Iris pigment epithelial cell (primary cell): ENCODE measurements at places on chromosomes 16 and 17.

DNA sequence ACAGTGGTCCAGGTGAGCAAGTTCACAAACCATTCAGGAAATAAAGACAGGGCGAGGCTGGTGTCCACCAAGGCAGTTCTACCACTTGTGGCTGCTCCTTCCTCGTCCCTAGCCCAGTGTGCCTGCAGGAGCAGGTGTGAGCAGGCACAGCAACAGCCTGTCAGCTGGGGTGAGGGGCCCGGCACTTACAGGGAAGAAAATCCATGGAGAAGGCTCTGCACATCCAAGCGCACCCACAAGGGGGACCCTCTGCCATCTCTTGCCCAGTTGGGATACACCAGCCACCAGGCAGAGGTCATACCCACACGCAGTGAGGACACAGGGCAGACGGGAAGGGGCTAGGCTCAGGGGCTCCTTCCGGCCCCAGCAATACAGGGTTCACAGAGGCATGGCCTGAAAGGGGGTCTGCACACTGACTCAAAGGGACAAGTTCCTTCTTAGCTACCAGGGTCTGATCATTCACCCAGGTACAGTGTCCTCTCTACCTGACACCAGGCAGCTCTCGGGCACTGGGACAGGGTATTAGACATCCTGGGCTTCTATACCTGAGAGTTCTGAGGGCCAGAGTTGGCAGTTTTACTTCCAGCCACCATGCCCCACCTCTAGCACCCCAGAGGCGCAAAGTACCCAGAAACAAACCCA, 27.0 kb downstream of the CDIP1 start:
- DNase-seq: peak; percentile 42

- DNase-seq: no peak
These were observed 124.7 kb upstream of the NOG start for GRCh38 chr17:56468840-56469239.

GRCh38 chr16:77823067-77823466, 34.7 kb downstream of the VAT1L start:
- DNase-seq: peak; percentile 6

DNA sequence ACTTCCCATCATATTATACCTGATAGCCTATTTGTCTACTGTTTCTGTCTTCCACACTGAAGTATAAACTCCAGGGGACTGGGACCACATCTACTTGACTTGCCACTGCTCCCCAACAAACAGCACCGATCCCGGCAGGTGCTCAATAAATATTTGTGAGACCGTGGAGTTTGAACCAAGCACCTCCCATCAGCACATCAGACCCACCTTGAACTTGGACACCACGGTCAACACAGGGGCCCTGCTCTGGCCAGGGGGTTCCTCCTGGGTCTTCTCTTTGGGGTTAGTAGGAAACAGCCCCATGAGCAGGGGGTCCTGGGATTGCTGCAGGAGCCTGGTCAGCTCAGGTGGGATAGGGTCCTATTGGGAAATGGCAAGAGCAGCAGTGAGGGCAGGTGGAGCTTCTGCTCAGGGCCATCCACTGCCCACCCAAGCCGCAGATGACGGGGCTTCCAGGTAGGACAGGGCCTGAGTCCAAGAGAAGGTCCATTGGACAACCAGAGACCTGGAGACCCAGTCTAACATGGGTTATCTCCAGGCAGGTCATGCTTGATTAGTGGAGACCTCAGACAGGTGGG, 19.9 kb downstream of the ZNHIT3 start:
- no peak for DNase-seq

DNA sequence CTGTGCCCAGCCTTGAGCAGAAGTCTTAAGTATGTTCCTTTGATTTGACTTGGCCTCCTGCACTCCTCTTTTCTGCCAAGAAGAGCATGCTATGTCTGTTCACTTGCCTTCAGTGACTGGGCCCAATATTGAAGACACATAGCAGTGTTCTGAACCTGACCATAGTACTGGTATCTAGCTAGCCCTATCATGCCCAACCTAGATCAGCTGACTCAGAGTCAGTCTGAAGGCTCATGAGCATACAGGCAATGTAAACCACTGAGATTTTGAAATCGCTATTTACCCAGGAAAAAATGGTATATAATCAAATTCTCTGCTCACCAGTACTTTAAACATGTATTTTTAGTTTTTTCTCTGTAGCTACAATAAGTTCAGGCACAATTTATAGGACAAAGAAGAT, 129.4 kb downstream of the TANC2 start:
- peak; percentile 28 for DNase-seq

DNA sequence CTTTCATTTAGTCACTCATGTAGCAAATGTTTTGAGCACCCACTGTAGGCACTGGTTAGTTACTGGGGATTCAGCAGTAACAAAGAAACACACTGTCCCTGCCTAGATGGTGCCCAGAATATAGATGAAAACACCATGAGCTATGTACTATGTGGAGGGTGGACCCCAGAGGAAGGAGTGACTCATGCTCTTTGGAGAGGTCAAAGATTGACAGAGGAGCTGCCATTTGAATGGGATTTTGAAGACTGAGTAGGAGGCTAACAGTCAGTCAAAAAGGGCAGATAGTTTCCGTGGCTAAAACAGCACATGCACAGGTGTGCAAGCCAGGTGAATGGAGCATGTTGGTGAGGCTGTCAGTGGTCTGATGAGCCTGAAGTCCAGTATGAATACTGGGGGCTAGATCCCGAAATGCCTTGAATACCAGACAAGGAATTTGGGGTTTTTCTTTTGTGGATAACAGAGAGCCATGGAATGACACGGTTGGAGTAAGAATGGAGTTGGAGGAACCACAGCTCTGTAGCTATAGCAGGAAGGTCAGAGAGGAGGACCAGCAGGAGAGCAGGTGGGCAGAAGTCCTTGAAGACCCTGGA, 6.1 kb downstream of the IL21R start:
- DNase-seq: peak; percentile 70

- DNase-seq: no peak
These were observed 4.9 kb downstream of the IRX6 start for GRCh38 chr16:55328611-55329569.

DNA sequence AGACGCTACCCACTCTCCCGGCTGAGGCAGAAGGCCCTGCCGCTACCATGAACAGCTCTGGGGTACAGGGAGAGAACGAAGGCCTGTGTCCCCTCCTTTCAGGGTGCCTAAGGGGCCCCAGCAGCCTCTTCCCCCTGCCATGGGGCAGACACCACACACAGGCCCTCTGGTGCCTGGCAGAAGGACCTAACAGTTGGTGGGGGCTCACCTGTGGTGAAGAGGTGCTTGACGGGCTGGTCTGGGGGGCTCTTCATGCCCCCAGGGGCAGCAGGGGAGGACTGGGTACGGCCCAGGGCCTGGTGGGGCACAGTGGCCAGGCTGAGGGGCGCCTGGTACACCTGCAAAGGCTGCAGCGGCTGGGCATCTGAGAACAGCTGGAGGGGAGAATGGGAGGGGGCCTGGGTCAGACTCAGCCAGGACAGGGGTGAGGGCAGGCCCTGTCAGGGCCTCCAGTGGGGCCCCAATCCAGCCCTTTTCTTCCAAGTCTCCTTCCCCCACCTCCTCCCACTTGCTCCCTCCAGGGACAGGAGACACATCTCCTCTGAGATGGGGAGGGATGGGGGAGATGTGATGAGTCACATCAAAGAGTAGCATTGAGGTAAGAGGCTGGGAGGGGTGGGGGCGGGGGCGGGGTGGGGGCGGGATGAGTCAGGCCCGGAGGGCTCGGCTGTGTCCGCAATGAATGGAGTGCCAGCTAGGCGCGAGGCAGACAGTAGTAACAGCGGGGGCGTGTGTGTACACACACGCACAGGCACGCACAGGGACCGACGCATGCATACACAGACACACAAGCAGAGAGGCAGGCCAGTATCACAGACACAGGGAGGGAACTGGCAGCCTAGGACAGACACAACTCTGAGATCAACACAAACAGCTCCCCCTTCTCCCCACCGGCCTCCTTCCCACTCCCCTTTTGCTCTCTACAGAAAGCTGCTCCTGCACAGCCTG, 16.1 kb downstream of the G6PC3 start:
- DNase-seq: peak; percentile 82

DNA sequence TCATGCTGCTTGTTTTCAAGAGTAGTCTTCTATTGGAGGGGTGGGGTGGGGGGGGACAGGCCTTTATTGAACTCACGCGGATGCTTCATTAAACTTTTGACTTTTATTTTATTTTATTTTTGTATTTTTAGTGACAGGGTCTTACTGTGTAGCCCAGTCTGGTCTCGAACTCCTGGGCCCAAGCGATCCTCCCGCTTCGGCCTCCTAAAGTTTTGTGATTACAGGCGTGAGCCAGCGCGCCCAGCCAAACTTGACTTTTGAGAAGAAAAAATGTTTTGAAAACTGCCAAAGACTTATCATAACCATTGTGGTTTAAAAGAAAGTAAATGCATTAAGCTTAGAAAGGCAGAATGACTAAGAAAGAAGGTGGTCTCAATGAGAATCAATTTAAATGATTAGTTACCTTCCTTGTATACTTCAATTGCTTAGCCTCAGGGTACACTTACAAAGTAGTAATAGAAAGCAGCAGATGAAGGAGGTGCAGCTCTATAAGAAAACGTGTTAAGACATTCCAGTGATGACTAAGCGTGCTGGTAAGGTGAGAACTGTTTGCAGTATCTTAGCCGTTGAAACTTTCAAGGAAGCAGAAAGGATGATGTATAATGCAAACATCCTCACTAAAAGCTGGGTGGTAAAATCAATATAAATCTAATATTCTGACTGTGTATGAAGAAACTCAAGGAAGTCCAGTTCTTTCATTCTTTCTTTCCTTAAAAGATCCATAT, 1.2 kb downstream of the AP2B1 start:
- peak; percentile 91 for DNase-seq

DNA sequence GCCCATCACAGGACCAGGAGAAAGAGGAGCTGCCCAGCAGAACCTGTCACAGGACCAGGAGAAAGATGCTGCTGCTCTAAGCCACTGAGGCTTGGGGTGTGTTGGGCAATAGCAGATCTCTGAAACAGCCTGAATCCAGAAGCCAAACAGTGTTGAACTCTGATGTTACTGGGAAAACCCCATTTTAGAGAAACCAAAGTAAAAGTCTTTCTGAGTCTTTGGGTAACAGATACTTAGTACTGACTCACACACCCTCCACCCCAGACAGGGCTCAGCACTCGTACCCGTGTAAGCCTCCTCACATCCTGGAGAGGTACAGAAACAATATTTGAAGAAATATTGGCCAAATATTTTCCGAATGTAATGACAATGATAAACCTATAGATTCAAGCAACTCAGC, 82.8 kb upstream of the GNG13 start:
- DNase-seq: no peak

DNA sequence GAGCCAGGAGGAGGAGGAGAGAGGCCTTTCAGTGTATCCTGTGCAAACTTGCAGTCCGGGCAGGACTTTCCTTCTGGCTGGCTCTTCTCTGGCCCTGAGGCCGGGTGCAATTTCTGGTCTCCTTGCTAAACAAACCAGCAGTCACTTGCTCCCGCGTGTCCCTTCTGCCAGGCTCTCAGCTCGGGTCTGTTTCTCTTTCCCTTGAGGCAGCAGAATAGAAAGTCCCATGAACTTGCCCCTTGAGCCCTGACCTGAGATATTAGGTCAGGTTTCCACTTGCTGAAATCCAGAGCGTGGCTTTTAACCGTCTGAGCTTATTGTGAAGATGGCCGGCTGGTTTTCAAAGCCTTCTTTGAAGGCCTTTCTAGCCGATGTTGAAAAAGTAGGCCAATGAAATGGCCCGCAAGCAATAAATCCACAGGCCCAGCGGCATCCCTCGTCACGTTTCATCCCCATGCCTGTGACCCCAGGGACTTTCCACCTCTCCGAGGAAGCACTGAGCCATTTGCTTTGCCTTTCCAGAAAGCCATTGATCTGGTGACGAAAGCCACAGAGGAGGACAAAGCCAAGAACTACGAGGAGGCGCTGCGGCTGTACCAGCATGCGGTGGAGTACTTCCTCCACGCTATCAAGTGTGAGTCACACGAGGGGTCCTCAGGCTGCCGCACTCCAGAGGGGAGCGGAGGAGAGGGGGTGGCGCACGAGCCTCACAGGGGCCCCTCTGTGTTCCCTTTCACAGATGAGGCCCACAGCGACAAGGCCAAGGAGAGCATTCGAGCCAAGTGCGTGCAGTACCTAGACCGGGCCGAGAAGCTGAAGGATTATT, 4.5 kb downstream of the VPS4A start:
- DNase-seq: no peak

DNA sequence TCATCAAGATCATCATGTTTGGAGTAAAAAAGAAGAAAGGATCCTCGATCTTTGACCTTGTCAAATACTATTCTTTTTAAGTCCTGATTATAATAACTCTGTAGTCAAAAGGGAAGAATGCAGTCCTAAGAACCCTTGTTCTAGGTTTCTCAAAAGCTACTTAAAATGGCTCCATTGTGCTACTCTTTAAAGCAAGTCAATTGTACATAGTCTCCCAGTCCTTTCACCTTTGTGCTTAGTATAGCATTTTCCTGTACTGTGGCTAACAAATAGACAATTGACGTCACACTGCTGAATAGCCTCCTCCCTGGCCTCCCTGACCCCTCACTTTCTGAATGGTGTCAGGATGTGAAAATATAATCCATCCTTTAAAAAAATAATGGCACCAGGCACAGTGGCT, 172.9 kb downstream of the AATF start:
- no peak for DNase-seq
